ENCODE measurements at places on chromosomes 4 and X.

DNA sequence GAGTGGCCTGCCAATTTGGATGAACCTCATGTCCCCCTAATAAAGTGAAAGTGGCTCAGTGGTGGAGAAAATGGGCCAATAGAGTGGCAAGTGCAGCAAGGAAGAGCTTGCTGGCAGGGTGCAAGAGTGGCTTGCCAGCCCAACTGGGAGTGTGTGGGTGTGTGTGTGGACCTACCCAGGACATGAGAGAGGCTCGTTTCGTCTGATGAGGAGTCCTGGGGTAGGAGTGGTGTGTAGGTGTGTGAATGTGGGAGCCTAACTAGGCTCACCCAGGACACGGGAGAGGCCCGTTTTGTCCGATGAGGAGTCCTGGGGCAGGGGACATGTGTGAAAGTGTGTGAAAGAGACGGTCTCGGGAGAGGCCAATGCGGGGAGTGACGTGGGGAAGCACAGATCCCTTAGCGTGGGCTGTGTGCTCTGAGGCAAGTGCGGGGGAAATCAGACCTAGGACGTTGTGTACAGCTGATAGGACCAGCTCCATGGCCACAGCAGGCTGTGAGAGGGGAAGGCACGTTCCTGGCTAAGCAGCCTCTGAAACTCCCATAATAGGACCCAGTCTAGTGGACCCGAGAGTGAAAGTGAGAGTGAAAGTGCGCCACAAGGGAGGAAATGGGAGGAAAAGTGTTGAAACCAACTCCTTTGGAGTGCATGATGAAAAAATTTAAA lies 5.3 kb downstream of the GAGE10 start:
- DNase-seq, result no peak

DNA sequence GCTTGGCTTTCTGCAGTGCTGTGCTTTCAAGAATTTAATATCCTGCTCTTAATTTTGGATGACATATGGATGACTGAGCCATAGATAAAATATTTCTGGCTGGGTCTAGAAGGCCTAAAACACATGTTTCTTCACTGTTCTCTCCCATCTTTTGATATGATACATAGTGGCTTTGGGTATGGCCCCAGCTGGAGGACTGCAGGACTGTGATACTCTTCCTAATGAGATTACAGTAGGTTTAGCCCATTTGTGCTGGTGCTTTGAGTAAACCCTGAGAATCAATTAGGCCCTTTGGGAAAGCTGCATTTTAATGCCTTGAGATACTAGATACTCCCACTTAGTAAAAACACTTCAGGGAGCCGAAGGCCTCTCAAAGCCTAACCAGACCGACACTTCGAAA lies 38.0 kb downstream of the KIT start:
- no peak for DNase-seq

DNA sequence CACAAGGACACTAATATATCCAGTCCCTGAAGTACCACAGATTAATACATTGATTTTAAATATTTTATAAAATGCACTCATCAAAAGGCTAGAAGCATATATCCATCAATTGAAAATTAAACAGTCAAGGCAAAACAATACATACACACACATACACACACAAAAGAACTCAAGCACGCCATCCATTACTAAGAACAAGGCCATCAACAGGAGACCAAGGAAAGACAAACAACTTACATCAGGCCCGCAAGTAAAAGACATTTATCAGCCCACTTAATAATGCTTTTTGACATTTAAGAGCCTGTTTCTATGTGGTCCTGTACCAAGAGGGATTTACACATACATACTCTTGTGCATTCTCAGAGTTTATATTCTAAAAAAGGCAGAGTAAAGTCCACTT lies 50.0 kb upstream of the ZNF827 start:
- no peak for DNase-seq

GRCh38 chr4:145887241-145887991 lies 51.2 kb downstream of the ZNF827 start:
- no peak for DNase-seq

DNA sequence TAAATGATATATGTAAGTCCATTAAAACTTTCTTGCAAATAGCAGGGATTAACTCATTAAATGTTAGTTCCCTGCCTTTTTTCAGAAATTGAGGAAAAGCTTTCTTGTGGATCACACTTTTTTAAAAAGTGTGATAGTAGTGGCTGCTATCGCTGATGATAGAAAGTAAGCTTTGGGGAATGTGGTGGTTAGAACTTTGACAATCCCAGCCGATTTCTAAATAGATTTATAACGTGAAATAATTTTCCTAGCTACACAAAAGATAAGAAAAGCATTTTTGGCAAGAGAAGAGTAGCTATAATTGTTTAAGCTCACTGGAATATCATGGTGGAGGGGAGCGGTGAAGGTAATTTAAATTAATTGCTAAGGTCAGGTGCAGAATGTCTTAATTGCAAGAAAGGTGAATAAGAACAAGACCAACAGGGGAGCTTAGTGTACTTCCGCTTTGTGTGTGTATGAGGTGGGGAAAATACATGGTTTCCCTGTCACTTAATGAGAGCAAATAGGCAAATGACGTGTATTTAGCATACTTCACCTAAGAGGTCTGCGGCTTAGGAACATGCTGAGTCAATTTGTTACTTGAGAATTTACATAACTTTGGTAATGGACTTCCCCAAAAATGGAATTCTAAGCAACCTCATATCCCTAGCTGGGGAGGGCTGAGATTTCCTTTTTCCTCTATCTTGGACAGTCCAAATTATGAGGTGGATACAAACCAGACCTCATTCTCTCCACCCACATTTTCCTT lies 11.7 kb upstream of the IL21 start:
- DNase-seq, result no peak

DNA sequence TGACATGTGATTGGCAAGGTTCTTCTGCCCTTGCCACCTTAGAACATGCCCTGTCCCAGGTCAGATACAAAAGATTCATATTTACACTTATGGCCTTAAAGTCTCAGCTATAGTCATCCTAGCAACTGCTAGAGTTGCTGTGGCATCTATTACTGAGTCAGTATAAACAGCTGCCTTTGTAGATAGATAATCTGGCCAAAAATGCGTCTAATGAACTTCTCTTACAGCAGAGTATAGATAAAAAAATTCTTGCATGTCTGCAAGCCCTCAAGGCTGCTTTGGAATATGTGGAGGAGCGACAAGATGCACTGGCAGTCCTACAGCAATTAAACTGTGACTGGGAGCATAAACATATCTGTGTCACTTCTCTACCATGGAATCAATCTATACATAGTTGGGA lies 1209.7 kb upstream of the PABPC4L start:
- DNase-seq, result no peak

GRCh38 chrX:37083880-37084279 lies 75.7 kb downstream of the FAM47C start:
- DNase-seq, result no peak

- no peak for DNase-seq
Measured at GRCh38 chr4:153668647-153669046, 15.4 kb upstream of the TLR2 start.

GRCh38 chrX:51896626-51897025 lies 3.2 kb downstream of the MAGED1 start:
- no peak for DNase-seq

GRCh38 chr4:40840255-40840984 lies 90.7 kb downstream of the NSUN7 start:
- DNase-seq, result no peak

All from HepG2 (cell line).